Effector CD4-positive, alpha-beta T cell (primary cell): ENCODE measurements at places on chromosomes 5 and 9.

GRCh38 chr5:159582756-159583541, 252.7 kb upstream of the IL12B start:
- DNase-seq, result no peak

DNA sequence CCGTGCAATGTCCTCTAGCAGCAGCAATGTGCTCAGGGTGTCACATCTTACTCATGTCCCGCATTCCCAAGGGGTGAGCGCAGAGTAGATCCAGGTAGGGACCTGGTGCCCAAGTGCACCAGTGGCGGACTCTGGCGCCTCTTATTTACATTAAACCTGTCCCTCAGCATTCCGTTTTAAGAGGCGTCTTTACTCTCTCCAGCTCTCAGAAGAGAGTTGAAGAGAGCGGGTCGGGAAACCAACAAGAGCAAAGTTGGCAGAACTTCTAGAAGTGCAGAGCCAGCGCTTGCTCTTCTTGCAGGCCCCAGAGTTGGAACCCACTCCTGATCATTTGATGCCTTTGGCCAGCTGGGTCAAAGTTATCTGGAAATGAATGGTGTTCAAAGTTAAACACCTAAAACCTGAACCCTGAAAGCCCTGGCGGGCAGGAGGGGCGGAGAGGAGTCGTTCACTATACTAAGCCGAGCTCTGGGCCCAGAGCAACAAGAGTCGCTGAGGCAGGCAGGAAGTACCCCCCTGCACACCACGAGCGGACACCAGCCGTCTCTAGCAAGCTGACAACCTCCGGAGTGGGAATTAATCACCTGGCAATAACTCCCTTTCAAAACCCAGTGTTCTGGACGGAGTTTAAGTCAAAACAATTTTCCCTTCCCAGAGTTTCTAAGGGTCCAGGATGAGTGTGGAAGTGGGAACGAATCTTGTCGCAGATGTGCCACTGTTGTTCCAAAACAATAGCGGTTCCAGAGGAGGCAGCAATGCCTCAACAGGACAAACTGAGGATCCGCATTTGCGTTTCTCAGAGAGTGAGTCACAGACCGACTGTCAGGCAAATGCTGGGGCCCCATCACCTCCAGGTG, 122.8 kb downstream of the TMEM161B start:
- no peak for DNase-seq

GRCh38 chr5:27705661-27706060, 667.3 kb upstream of the CDH9 start:
- DNase-seq, result no peak

- DNase-seq, result no peak
Measured at GRCh38 chr5:39083968-39084367, 9.8 kb upstream of the RICTOR start.

- no peak for DNase-seq
Measured at GRCh38 chr5:83467371-83468035, 4.0 kb upstream of the VCAN start.

- DNase-seq, result peak; percentile 22
Measured at GRCh38 chr9:121059998-121060636, 10.0 kb upstream of the C5 start.

- no peak for DNase-seq
Measured at GRCh38 chr5:138461343-138462125, 3.7 kb upstream of the EGR1 start.
